ENCODE measurements at places on chromosomes 11 and 22.

DNA sequence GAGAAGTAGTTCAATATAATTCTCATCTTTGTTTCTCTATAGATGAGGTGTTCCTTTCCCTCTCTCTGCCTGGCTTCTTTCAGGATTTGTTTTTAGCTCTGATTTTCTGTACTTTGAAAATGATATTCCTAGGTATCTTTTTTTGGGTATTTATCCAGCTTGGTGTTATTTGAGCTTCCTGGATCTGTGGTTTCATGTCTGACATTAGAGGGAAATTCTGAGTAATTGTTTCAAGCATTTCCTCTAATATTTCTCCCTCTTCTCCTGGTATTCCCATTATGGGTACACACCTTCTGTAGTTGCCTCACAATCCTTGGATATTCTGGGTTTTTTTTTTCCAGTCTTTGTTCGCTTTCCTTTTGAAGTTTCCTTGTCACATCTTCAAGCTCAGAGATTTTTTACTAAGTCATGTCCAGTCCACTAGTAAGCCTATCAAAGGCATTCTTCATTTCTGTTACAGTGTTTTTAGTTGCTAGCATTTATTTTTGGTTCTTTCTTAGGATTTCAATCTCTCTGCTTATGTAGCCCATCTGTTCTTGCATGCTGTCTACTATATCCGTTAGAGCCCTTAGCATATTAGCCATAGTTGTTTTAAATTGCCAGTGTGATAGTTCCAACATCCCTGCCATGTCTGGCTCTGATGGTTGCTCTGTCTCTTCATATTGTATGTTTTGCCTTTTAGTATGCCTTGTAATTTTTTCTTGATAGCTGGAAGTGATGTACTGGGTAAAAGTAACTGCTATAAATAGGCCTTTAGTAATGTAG, 5.8 kb downstream of the CCDC81 start:
- DNase-seq = no peak

DNA sequence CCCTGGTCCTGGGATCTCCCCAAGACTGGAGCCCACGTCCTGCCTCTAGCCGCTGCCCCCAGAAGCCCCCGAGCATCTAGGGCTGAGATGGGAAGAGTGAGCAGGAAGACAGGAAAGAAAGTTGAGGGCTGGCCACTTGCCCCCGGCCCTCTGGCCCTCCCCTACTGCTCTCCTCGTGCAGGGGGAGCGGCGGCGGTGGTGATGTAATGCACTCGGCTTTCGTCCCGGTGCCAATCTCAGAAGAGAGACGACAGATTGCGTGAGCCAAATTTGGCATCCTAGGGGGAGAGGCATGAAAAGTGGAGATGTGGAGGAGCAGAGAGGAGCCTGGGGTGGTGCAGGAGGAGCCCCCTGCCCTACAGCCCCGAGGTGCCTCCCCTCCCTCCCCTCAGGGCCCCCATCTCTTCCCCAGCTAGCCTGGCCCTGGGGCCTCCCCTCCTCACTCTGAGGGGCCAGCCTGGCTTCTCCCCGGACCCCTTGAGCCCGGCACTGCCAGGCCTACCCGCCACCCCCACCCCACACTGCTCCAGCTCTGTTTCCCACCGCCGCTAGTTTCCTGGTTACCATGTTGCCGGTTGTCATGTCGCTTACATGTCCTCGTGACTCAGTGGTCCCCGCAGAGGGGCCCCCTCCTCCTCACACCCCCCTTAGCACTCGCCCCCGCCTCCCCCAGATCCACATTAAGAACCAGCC, 2.5 kb downstream of the KCNJ4 start:
- no peak for DNase-seq

DNA sequence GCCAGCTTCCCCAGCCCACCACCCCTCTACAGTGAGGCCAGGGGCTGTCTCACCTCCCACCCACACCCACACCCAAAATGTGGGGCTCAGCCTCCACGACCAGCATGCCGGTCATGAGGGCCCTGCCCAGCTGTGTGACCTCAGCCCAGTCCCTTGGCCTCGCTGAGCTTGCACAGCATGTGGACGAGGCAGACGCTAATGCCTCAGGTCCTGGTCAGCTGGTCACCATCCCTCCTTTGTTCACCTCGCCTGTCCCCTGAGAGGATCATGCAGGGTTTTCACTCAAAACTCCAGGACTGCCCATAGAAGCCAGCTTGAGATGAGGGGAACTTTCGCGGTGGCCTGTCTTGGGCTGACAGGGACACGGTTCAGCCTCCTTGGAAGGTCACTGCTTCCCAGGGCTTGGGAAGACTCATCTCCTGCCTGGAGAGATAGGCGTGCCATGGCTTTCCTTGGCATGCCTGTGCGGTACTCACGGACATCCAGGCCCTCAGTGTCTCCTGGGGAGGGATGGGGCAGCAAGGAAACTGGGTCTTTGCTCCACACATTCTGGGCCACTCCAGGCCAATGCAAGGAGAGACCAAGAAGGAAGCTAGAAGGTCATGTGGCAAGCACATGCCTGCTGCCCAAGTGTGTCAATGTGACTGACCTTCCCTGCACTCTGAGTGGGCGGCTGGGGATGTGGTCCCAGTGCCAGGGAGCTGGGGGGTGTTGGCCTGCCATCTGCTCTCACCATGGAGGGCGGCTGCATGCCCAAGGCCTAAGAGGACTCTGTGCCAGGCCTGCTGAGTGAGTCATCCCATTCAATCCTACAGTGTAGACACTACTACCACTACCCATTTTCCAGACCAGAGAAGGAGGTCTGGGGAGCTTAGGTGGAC, 3.2 kb upstream of the RTN4R start:
- DNase-seq = no peak

DNA sequence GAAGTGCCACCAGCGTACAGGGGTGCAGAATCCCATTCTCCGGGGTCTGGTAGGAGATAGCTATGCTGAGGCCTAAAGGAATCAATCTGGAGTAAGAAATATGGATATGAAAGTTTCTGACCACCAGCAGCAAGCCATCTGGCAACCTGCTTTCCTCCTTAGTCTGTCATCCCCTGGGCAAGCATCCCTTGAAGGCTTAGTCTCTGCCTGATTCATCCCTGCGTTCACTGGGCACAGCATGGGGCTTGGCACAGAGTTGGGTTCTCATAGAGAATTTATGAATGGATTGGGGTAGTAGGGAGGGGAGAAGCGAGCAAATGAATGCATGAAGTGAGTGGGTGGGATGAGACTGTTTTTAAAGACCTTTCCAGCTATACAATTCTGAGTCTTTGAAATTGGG, 85.8 kb upstream of the NARS2 start:
- no peak for DNase-seq

GRCh38 chr22:17536269-17536668, 27.0 kb upstream of the SLC25A18 start:
- no peak for DNase-seq

DNA sequence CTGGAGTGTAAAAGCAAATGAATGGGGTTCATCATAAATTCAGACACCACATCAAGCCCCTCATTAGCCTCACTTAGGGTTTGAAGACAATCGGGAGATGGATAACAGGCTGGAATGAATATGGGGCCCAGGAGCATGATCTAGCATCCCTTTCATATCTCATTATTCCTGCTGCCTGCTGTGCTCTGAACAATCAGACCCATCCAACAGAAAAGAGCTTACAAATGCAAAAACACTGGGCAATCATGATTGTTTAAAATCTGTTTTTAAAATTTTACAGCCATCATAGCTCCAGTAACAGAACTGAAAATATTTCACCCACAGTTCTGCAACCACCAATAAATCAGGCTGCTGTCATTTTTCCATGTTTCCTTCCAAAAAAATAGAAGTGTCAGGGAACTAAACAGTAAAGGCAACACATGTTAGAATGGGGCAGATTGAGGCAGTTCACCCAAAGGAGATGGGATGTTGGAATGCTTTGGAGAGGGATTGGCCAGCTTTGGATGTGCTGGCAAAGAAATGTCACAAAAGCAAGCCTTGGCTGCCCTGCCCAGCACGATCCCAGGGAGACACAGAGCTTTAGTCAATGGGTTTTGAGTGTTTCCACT, 47.8 kb upstream of the BMAL1 start:
- DNase-seq = no peak

- no peak for DNase-seq
Observed at GRCh38 chr11:33802194-33802950, 28.1 kb upstream of the FBXO3 start.

DNA sequence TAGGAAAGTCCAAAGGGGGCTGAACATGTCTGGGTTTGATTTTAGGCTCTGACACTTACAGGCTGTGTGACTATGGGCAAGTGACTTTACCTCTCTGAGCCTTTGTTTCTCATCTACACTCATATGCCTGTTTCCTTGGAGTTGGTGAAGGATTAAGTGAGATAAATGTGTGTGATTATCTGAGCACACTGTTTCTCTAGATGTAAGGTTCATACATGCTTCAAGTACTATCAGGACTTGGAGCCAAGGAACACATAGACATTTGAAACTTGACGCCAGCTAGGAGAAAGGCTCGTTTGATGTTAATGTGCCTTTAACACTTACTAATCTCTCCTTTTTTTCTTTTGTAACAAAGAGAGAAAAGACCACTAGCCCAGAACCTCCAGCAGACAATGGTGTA, 9.7 kb downstream of the CRYBB1 start:
- no peak for DNase-seq

- DNase-seq = no peak
Observed at GRCh38 chr11:70462818-70463477, 64.6 kb downstream of the CTTN start.

- DNase-seq = no peak
Observed at GRCh38 chr11:19467904-19468303, 227.2 kb upstream of the E2F8 start.

Data from effector memory CD8-positive, alpha-beta T cell (primary cell).